ENCODE measurements at places on chromosomes 5 and 9.

DNA sequence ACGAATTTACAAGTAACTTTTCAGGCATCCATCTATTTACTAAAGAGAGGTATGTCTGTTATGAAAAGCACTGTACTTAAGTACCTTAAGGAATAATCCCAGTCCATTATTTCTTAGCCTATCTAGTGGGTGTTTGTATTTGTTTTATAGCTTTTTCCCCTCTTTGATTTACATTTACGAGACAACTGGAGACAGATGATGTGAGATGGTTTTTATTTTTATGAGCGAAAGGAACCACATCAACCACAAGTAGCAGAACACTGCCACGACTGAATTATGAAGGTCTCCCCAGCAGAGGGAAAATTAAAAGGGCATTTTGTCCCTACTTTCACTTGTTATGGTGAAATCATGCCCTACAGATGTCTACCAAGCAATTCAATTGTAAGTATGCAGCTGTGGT lies 357.8 kb downstream of the NFIB start:
- no peak for DNase-seq

- peak; percentile 79 for DNase-seq
Observed at GRCh38 chr9:110977259-110977709, 61.0 kb downstream of the LPAR1 start.

DNA sequence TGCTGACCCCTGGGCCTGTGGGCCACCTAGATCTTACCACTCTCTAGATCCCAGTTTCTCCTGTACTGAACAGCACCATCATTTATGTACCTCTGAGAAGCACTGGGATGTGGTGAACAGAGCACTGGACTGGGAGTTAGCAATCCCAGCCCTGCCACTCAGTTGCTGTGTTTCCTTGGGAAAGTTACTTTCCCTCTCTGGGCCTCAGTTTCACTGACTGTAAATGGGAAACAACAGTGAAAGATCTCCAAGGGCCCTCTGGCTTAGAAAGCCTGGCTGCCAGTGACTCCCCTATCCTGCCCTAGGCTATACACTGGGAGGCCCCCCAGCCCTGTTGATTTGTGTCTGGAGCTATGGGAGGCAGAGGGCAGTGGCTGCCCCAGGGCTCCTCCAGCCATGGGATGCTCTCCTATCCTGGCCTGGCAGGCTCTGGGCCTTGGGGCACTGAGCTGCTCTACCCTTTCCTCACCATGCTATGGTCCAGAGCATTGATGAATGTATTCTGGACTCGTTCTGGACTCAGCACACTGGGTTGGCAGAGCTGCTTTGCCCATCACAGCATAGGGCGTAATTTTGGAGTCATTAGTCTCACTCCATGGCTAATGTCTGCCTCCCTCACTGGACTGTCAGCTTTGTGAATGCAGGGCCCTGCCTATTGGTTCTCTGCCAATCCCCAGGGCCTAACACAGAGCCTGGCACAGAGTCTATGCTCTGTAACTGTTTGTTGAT lies 99.3 kb downstream of the RGS3 start:
- no peak for DNase-seq

- no peak for DNase-seq
Observed at GRCh38 chr5:72485430-72485974, 21.7 kb downstream of the ZNF366 start.

GRCh38 chr5:69451941-69452647 lies 37.2 kb downstream of the MARVELD2 start:
- DNase-seq: no peak

- no peak for DNase-seq
Observed at GRCh38 chr5:50439221-50439620, 1.9 kb downstream of the EMB start.

- DNase-seq: peak; percentile 35
Observed at GRCh38 chr9:12640016-12640587, 53.1 kb upstream of the TYRP1 start.

- DNase-seq: peak; percentile 64
Observed at GRCh38 chr9:81874931-81875330, 53.3 kb upstream of the SPATA31D4 start.

GRCh38 chr5:154654486-154655371 lies 100.4 kb upstream of the LARP1 start:
- DNase-seq: no peak

DNA sequence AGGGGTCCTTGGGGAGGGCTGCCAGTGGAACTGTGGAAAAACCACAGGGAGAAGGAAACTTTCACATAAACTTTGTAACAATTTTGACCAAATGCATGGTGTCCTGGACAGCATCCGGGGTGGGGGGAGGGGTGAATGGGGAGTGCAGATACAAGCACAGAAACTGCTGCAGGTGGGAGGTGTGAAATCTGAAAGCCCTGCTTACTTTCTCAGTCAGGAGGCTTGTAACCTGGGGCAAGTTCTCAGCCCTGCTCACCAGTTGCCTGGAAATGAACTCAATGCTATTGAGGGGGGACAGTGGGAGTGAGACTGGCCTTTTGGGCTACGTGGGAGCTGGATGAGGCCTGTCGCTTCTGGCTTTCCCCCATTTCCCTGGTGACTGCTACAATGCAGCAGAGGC lies 694.5 kb upstream of the ZNF608 start:
- DNase-seq: no peak

- no peak for DNase-seq
Observed at GRCh38 chr9:20307621-20308020, 314.7 kb downstream of the MLLT3 start.

DNA sequence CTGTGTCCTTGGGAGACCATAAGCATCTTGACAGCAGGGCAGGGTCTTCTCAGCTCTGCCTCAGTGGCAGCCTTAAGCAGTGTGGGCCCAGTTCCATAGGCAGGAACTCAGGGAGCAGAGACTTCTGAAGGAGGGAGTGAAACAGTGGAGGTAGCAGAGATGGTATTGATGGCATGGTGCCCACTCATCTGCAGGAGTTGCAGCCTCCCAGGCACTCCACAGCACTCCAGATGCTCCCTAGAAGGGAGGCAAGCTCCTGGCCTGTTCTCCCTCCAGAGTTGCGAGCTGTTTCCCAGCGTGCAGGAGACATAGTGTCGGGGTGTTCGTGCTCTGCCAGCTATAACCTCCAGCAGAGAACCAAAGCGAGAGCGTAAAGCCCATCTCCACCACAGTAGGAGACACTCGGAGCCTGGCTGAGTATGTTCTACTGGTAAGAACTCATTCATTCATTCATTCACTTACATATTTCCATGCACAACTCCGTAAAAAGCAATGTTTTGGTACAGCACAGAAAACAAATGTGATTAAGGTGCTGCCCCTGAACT lies 31.4 kb upstream of the UNC5A start:
- DNase-seq: no peak

GRCh38 chr9:136614372-136614922 lies 48.3 kb upstream of the EGFL7 start:
- no peak for DNase-seq

- DNase-seq: no peak
Observed at GRCh38 chr5:65034813-65035209, 266.1 kb downstream of the CWC27 start.

- DNase-seq: peak; percentile 66
Observed at GRCh38 chr5:132263548-132264261, 6.2 kb downstream of the PDLIM4 start.

- peak; percentile 77 for DNase-seq
Observed at GRCh38 chr5:167688341-167689130, 602.9 kb upstream of the WWC1 start.

GRCh38 chr9:72280913-72281500 lies 84.0 kb downstream of the ZFAND5 start:
- peak; percentile 64 for DNase-seq

GRCh38 chr9:99823681-99824377 lies 2.1 kb downstream of the NR4A3 start:
- peak; percentile 43 for DNase-seq

- DNase-seq: peak; percentile 30
Observed at GRCh38 chr9:123081824-123082223, 48.4 kb downstream of the GPR21 start.

DNA sequence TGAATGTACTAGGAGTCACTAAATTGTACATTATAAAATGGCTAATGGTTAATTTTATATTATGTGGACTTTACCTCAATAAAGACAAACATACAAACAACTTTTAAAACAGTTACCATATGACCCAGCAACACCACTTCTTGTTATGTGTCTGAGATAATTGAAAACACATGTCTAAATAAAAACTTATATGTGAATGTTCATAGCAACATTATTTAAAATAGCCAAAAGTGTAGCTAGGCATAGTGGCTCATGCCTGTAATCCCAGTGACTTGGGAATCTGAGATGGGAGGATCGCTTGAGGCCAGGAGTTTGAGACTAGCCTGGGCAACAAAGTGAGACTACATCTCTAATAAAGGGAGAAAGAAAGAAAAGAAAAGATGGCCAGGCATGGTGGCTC lies 22.9 kb downstream of the SLC35A4 start:
- DNase-seq: peak; percentile 64

DNA sequence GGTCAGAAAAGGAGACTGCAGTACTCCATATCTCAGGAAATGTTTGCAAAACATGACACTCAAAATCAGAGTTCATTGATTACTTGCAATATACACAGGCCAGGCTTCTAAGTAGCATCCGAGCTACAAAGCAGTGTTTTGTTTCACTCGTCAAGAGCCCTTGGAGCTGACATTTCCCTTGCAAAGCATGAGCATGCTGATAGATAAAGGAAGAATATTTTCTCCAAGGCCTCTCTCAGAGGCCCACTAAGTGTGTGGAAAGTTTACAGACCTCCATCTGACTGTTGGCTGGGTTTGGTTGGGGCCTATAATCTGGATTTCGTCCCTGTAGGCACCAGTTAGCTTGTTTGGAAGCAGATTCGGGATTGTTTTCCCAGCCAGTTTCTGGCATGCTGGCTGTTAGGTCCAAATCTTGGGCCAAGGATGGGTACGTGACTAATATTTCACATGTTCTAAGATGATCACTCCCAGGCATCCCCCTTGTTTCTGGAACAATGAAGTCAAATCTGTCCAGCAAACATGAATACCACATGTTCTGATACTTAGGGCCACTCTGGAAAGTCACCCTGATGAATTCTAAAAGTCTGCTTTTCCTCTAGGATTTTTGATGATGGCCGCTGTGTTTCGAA lies 161.3 kb downstream of the RFK start:
- DNase-seq: no peak

- DNase-seq: no peak
Observed at GRCh38 chr5:22258139-22258538, 595.0 kb downstream of the CDH12 start.

DNA sequence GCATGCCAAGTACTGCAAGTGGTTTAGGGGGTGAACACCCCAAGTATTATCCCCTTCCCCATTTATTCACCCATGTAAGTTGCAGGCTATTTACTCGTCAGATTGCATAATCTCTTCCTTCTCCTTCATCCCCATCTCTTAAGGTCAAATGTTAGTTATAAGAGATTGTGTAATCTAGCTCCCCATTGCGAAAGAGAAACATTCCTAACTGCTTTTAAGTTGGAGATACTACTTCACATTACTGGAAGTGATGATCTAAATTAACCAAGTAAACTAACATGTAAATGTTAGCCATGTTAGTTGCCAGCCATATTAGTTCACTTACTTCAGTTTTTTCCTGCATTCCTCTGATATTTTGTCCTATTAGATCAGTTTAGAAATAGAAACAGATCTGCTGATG lies 262.3 kb downstream of the TAF11L14 start:
- peak; percentile 78 for DNase-seq

- peak; percentile 28 for DNase-seq
Observed at GRCh38 chr5:143316844-143317631, 86.4 kb downstream of the NR3C1 start.
